ENCODE measurements at places on chromosomes 2 and 18.

GRCh38 chr2:109530712-109531111 lies 83.1 kb downstream of the SEPTIN10 start:
- no peak for DNase-seq

GRCh38 chr2:70553584-70554337 lies at the start of gene TGFA:
TSS of gene TGFA (minus strand) at chr2:70553826. CDS start at chr2:70553767, 59 bp downstream.
- no peak for DNase-seq

- DNase-seq = no peak
Measured at GRCh38 chr2:12299431-12299830, 417.3 kb upstream of the TRIB2 start.

- DNase-seq = peak; percentile 19
Measured at GRCh38 chr2:72915907-72916742, 1.2 kb upstream of the EMX1 start.

DNA sequence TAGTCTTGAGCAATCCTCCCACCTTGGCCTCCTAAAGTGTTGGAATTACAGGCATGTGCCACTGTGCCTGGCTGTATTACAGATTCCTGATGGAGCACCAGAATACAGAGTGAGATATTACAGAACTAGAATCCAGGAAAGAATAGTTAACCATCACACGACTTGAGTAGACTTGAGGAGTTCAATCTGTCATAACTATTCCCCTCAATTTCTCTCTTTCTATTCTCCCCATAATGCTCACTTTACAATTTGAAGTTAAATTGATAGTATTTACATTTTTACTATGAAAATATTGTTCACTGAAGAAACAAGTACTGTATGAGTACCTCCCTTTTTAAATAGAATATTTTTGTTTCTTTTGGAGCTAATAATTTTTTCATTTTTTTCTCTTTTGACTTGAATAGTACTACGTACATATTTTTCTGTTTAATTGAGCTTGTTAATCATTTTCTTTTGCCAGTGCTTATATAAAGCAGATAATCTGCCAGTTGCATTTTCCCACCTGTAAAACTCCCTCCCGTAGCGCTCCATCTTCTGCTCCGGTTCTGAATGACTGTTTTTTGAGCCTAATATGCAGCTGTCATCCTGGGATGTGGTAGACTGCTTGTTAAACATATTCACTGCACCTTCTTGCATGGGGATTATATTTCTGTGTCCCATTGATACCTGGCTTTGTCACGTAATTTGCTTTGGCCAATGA lies 105.5 kb downstream of the MYCN start:
- no peak for DNase-seq

- DNase-seq = no peak
Measured at GRCh38 chr2:230060672-230061293, 7.9 kb downstream of the SLC16A14 start.

DNA sequence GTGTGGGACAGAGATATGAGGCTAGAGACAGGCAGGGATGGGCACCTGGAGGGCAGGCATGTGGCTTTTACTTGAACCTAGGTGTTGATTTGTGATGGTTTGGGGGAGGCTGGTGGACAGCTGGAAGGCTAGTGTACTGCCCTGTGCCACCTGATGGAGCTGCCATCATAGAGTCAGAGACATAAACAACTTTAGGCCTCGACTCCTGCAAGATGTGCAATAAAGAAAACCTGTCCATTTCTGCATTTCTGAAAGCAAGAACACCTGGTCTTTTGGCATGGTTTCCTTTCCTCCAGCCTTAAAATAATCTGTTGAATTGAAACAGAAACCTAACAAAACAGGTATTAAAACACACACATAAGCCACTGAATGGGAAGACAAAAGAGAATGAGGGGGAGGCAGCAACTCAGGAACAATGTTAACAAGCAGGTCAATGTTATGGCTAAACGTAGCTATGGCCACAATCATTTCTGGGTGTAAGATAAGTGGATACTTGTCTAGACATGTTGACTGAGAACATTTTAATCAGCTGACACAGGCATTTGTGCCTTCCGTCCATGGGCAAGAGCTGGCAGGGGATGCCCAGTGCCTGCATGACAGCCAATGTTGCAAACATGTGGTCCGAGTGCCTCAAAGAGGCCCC lies 87.8 kb downstream of the KCTD1 start:
- no peak for DNase-seq

Measured in NCI-H446 treated with DMSO at 0.1 percent for 48 hours (cell line).